ENCODE measurements at places on chromosomes 1 and 21. TPM values are rescaled to one million over a fixed set of nuclear protein-coding genes. Genes with fewer than 3 reads are reported as not detected.

Gene CACNA1S
- not detected for polyA plus RNA-seq

Gene ADGRL2
- 2.4 TPM for polyA plus RNA-seq

Gene NCMAP
- not detected for polyA plus RNA-seq

Gene LYPD8
- not detected for polyA plus RNA-seq

Gene AXDND1
- polyA plus RNA-seq = 0.09 TPM

Gene SAMD13
- 0.51 TPM for polyA plus RNA-seq

Gene RGS8
- polyA plus RNA-seq = not detected

Gene KRTAP6-3
- not detected for polyA plus RNA-seq

Gene GPR25
- not detected for polyA plus RNA-seq

Gene TRAF3IP3
- polyA plus RNA-seq = 0.01 TPM

Gene HSD3B1
- polyA plus RNA-seq = 0.08 TPM

Gene MAP1LC3C
- not detected for polyA plus RNA-seq

Gene NCAM2
- not detected for polyA plus RNA-seq

Gene CFHR1
- not detected for polyA plus RNA-seq

Gene TEDDM1
- not detected for polyA plus RNA-seq

Gene SLC6A17
- 0.01 TPM for polyA plus RNA-seq

Gene TMEM82
- polyA plus RNA-seq = not detected

Gene TGFB2
- 2.1 TPM for polyA plus RNA-seq

Gene TENT5C
- 0.07 TPM for polyA plus RNA-seq

Gene SPATA17
- 0.47 TPM for polyA plus RNA-seq

Gene TRIM58
- not detected for polyA plus RNA-seq

Gene TSPAN1
- 144 TPM for polyA plus RNA-seq

Gene ASAP3
- 5.1 TPM for polyA plus RNA-seq

Gene F3
- polyA plus RNA-seq = 404 TPM

Gene PIGR
- polyA plus RNA-seq = not detected

Gene RCC1
- polyA plus RNA-seq = 77.3 TPM

Gene DEPDC1
- polyA plus RNA-seq = 9.8 TPM

Gene CACHD1
- 0.90 TPM for polyA plus RNA-seq

Gene FASLG
- polyA plus RNA-seq = not detected
